ENCODE measurements at places on chromosomes 4 and X.

GRCh38 chr4:15361529-15361928, 66.3 kb upstream of the C1QTNF7 start:
- no peak for DNase-seq

DNA sequence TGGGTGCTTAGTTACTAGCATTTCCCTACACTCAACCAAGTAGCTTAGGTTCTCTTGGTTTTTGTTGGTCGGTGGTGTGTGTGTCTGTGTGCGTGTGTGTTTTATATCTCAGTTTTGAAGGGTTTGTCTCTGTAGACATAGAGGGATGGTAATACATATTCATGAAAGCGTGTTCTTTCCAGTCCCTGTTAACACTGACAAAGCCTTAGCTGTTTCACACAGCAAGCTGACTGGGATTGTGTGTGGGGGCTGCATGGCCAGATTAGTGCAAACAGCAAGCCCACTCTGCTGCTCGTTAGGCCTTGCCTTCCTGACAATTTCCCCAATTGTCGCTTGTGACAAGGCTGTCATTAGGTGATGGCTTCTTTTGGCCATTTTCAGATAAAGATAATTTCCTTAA, 43.9 kb downstream of the ALPK1 start:
- DNase-seq: no peak

GRCh38 chr4:30256116-30256832, 463.9 kb upstream of the PCDH7 start:
- no peak for DNase-seq

DNA sequence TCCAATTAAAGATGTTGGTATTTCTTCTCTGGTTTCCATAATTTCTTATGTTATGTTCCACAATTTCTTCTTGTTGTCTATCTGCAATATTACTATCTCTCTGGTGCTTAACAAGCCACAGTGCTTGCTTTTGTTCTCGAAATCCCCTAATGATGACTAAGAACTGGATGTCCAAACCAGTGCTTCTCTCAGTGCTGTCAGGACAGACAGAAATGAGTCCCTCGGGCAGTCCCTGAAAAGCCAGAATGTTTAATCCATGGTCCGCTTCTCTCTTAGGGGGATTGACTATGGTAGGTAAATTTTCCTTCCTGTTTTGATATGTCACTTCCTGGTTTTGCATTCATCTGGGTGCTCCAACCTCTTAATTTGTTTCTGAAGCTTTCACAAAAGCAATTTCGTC, 321.6 kb upstream of the PCDH10 start:
- DNase-seq: no peak

DNA sequence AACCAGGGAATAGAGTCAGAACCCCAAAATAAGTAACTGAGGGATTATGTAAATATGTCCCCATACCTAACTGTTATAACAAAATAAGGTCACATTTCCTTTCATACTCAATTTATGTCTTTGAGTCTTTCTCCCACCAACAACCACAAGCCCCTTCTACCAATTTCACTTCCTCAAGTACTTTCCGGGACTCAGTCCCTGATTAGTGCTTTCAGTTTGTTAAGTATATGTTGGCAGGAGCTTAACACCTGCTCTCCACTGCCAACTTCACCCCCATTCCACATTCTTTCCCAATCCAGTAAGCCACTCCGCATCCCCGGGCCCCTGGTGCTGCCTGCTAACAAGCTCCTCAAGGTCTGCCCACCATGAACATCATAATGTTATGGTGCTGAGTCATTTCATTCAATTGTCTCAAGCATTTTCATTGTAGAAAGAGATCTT, 71.3 kb upstream of the SPRY1 start:
- DNase-seq: no peak

DNA sequence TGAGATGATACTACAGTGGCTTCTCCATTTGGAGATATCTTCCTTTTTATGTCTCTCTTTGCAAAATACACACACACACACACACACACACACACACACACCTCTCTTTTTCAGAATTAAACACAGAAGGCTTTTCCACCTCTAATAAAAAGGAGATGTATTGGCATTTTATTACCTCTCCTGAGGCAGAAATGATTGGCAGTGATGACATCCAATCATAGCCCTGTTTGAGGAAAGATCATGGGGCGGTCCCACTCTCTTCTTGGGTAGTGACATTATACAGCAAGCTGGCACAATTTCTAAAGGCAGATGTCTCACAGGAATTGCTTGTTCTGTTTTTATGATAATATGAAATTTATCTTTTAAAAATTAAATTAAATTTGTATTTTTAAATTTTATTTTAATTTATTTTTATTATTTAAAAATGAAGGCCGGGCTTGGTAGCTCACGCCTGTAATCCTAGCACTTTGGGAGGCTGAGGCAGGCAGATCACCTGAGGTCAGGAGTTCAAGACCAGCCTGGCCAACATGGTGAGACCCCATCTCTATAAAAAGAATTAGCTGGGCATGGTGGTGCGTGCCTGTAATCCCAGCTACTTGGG, 15.6 kb downstream of the CHRNA9 start:
- DNase-seq: no peak

DNA sequence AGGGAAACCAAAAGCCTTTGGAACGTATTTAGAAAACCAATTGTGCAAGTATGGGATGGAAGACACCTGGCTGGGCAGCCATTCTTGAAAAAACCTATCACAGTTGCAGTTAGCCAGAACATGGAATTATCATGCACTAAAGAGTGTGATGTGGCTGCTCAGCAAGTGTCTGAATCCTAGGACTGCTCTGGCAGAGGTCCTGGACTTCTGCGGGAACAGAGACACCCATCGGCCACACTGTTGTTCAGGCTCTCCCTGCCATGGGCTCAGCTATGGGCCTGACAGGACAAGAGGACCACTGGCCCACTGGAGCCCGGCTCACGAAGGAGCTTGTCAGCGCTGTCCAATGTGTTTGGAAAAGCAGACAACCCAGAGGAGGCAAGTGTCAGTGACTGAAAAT, 115.7 kb upstream of the GPC4 start:
- no peak for DNase-seq

DNA sequence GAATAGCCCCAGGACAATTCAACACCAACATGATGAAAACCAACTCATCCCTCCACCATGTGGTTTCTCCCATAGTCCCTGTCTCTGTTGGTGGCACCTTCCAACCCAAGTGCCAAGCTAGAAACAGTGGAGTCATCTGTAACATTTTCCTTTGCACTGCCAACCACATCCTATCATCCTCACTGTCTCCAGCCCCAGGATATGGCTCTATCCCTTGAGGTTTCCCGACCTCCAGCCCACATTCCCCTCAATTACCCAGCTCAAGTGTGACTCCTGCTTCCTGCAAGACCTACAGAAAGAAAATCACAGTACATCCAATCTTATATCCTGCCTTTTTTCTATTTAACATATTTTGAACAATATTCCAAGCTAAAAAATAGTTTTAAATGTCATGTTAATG, 24.2 kb downstream of the PNMA6F start:
- no peak for DNase-seq

DNA sequence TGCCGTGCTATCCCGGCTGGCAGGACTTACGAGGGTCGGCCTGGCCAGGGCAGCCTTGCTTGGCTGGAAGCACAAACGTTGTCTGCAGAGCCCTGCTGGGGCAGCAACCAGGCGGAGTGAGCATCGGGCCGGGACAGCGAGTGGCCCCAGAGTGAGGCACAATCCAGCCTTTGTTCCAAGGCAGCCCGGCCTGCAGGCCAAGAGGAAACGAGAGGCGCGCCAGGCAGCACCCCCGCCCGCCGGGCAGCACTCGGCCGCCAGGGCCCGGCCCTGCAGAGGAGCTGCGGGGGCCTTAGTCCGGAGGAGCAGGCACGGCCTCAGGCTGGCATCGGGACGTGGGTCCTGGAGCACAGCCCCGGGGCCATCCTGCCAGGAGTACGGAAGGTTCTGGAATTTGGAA, 24.1 kb downstream of the FGFRL1 start:
- no peak for DNase-seq

DNA sequence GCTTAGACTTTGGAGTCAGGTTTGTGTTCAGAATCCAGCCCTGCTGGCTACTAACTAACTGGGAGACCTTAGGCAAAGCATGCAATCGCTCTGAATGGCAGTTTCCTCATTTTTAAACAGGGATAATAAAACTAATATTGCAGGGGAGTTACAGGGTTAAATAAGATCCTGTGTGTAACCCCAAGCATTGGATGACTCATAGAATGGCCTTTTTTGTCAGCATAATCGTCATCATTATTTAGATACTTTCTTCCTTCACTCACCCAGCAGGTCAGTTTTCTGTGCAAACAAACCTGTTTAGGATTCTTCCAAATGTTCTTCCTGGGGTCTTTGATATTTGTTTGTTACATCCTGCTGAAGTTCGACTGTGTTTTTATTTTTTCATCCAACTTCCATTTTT, 208.2 kb downstream of the EVC2 start:
- no peak for DNase-seq

DNA sequence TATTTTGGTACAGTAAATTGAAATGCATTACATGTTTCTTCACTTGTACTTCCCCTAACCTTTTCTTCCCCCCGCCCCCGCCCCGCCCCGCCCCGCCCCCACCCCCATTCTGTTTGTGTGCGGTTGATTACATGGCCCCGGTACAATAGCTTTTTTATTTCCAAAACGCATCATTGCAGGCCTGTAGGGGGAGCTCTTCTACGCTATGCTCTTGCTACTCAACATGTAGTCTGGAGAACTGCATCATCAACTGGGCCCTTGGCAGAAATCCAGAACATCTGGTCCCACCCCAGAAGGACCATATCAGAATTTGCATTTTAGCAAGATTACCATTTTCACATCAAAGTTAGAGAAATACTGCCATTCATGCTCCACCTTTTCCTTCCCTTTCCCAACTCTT, 333.3 kb upstream of the DDX53 start:
- no peak for DNase-seq

- no peak for DNase-seq
These were observed 62.5 kb downstream of the NPY1R start for GRCh38 chr4:163269869-163270268.
